ENCODE measurements at places on chromosomes 4 and X. TPM values are rescaled to one million over a fixed set of nuclear protein-coding genes. Genes with fewer than 3 reads are reported as not detected.

The ZXDB gene
- total RNA-seq = 11.1 TPM

The SLC10A4 gene
- total RNA-seq = 0.13 TPM

The CT47A1 gene
- not detected for total RNA-seq

The CFI gene
- total RNA-seq = not detected

The OTUD6A gene
- not detected for total RNA-seq

The FAM47E gene
- 0.26 TPM for total RNA-seq

The CFAP99 gene
- total RNA-seq = not detected

The AKAP14 gene
- not detected for total RNA-seq

The IL9R gene
- total RNA-seq = 0.13 TPM

The IDUA gene
- total RNA-seq = 4.2 TPM

The MAGEA8 gene
- total RNA-seq = not detected

The CFAP299 gene
- not detected for total RNA-seq

The SHROOM3 gene
- total RNA-seq = 8.6 TPM

The MGST2 gene
- total RNA-seq = 28.7 TPM

The CLGN gene
- total RNA-seq = 53.1 TPM

The AFM gene
- total RNA-seq = not detected

The SH3RF1 gene
- 9.0 TPM for total RNA-seq

The HPGD gene
- 4.2 TPM for total RNA-seq

The PABPC1L2A gene
- not detected for total RNA-seq

The TMEM255A gene
- total RNA-seq = not detected

The RHOXF1 gene
- not detected for total RNA-seq

The N4BP2 gene
- 9.0 TPM for total RNA-seq

The TNIP3 gene
- not detected for total RNA-seq

The NOCT gene
- total RNA-seq = 12.0 TPM

The CRMP1 gene
- not detected for total RNA-seq

The CCKAR gene
- total RNA-seq = not detected

The TLR3 gene
- 0.38 TPM for total RNA-seq

The SPATA18 gene
- total RNA-seq = 11.8 TPM

The PAGE1 gene
- total RNA-seq = not detected

The ARSJ gene
- 29.0 TPM for total RNA-seq

The TRIM2 gene
- total RNA-seq = 23.4 TPM

The RAB9A gene
- total RNA-seq = 43.4 TPM

The ANOS1 gene
- 0.26 TPM for total RNA-seq

The STARD8 gene
- total RNA-seq = not detected

The RAB9B gene
- total RNA-seq = not detected

The UGT2B7 gene
- 0.26 TPM for total RNA-seq

The PCDH7 gene
- total RNA-seq = 12.1 TPM

The BEND2 gene
- total RNA-seq = not detected

The CPZ gene
- total RNA-seq = not detected

The TMEM271 gene
- not detected for total RNA-seq

The LIMCH1 gene
- 5.2 TPM for total RNA-seq

The CSAG3 gene
- total RNA-seq = not detected

The MAML3 gene
- total RNA-seq = 0.79 TPM

The TENM3 gene
- 1.3 TPM for total RNA-seq

The PDLIM3 gene
- 1.6 TPM for total RNA-seq

Data from bronchial epithelial cell (primary cell).